Esophagus squamous epithelium (tissue), 5 donors: ENCODE measurements at places on chromosomes 2 and 18.

DNA sequence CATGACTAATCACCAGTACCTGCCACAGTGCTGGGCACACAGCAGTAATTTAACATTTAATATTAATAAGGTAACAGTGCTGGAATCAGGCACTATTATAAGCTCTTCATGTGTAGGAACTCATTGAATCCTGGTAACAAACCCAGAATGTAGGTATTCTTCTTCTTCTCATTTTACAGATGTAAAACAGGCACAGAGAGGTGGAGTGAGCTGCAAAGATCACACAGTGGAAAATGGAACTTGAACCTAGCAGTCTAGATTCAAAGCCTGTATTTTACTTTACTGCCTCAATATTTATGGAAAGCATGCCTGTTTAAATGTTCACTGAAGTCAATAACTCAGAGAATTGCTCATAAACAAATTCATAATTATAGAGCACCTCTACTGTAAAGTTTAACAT lies 3.7 kb upstream of the VAPA start:
- DNase-seq: no peak

DNA sequence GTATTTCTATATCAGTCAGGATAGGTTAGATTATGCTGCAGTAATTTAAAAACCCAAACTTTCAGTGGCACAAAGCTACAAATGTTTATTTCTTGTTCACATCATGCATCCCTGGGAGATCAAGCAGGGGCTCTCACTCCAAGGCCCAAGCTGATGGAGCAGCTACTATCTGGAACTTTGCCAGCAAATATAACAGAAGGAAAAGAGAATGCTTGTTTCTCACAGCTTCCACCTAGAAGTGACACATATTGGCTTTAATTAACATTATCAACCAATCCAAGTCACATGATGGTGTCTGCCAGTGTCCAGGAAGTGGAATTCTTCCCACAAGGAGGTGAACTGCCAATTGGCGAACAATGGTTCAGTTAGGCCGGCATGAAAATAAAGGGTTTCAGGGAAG lies 306.9 kb downstream of the BCL11A start:
- no peak for DNase-seq

GRCh38 chr2:178229927-178230326 lies 35.6 kb downstream of the OSBPL6 start:
- no peak for DNase-seq

- no peak for DNase-seq
Measured at GRCh38 chr18:49082714-49083688, 132.2 kb upstream of the SMAD7 start.

DNA sequence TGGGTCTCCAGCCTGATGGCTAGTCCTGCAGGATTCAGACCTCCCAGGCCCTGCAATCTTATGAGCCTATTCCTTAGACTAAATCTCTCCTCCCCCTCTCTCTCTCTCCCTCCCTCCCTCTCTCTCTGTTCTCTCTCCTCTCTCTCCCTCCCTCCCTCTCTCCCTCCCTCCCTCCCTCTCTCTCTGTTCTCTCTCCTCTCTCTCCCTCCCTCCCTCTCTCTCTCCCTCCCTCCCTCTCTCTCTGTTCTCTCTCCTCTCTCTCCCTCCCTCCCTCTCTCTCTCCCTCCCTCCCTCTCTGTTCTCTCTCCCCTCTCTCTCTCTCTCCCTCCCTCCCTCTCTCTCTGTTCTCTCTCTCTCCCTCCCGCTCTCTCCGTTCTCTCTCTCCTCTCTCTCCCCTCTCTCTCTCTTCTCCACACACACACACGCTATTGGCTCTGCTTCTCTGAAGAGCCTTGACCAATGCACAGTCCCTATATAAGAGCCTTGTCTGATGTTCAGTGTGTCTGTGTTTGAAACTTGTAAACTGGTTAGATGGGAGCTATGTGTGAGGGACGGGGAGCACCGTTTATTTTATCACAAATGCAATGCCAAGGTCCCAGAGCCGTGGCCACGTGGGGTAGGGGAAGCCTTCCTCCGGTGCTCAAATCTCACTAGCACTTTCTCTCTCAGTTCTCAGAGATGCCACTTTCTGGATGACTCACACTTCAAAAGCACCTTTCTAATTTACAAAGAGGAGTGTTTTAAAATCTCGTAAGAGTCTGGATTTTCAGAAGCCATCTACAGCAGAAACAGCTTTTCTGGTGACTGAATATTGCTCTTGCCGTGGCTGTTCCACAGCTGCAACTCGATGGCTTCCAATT lies 9.4 kb upstream of the PRLH start:
- DNase-seq: no peak

DNA sequence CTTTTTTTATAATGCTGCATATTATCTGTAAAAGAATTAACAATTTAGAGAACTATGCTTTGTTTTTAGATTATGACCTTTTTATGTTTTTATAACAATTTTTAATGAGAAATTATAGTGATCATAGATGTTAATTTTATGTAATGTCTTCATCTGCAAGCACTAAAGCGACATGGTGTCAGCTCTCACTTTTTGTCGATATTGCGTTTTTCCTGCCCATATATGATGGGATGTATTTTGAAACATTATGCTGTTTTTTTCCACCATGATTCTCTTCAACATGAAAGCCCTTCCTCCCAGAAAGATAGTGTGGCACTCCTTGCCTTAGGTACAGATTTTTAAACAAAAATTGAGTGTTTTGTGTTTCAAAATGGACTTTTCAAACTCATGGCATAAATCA lies 104.3 kb downstream of the KCNH7 start:
- DNase-seq: no peak

GRCh38 chr2:231228974-231229529 lies 30.6 kb downstream of the ARMC9 start:
- DNase-seq: no peak

DNA sequence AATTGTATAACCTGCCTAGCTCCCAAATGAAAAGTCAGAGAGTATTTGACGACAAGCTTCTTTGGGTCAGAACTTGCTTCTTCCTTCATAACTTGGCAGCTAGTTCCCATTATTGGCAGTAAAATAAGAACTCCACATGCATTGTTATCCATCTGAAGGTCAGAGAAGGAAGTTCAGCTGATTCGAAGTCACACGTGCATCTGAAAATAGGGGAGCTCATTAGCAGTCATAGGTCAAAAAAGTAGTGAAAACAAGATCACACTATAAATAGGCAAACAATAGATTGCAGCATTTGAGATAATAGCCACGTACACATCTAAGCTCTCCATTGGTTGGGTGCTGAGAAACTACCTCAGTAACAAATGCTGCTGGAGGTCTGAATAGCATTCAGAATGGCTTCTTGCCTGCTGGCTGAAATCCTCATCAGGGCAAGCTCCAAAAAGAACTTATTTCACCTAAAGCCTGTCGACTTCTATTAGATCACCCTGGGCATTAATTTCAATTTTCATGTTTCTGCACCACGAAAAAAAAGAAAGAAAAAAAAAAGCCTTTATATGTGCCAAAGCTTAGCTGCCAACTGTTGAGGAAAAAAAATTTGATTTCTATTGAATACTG lies 1492.9 kb upstream of the CELF4 start:
- no peak for DNase-seq

DNA sequence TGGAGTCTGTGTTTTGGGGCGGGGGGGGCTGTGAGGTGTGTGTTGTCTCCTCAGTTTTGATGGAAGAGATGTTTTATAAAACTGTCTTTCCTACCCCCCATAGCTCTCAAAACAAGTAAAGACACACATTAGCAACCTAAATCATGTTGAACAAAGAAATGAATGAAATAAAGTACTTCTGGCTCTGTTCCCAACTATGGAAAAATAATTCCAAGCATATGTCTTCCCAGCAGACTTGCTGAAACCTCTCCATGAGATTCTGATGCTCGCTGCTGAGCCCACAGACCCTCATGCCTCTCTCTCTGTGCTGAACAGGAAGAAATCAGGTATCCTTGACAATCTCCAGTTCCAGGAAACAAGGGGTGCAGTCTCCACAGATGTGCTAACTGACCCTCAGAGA lies 226.7 kb upstream of the KLHL29 start:
- no peak for DNase-seq

DNA sequence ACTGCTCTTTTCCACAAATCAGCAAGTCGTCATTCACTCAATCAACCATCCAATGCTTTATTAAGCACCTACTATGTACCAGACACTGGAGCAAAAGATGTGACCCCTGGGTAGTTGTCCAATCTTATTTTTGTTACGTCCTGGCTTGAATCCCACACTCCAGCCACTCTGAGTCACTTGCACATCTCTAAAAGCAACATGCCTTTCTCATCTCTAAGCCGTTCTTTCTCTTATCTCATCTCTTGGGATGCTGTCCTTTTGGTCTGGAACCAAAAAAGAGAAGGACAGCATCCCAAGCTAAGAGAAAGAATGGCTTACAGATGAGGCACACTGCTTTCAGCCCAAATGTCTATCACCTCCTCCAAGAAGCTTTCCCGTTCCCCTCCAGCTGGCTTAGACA lies 58.8 kb downstream of the RNF152 start:
- DNase-seq: no peak

GRCh38 chr18:70333316-70333715 lies 44.5 kb downstream of the SOCS6 start:
- no peak for DNase-seq

- no peak for DNase-seq
Measured at GRCh38 chr2:218081695-218082094, 12.6 kb downstream of the RUFY4 start.

DNA sequence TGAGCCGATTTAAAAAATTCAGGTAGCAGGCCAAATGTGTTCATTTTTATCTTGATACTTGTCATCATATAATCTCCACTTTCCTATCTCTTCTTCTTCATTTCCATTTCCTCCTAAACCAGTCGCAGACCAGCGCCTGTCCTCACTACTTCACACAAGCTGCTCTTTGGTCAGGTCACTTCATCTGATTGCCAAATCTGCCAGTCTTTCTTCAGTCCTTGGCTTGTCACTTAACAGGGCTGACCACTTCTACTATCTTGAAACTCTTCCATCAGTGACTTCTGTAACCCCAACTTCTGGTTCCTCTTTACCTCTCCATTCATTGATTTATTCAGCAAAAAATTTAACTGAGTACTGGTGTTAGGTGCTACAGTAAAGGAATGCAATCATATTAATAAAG lies 18.0 kb upstream of the SPRED2 start:
- no peak for DNase-seq

DNA sequence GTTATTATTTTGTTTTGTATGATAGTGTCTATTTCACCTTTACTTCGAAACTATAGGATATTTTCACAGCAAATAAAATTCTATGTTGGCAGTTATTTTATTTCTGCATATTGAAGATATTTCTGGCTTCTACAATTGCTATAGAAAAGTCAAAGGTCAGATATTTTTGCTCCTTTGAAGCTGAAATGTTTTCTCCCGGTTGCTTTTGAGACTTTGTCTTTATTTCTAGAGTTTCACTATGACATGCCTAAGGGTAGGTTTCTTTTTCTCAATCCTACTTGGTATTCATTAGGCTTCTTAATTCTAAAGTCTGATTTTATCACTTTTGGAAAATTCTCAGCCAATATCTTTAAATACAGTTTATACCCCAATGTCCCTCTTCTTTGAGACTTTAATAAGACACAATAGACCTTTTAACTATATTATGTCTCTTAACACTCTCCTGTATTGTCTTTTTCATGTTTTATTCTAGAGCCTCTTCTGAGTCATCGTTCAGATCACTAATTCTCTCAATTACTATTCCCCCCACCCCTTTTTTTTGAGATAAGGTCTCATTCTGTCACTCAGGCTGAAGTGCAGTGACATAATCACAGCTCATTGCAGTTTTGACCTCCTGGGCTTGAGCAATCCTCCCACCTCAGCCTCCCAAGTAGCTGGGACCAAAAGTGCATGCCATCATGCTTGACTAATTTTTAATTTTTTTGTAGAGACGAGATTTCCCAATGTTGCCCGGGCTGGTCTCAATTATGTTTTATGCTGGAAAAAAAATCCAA lies 50.5 kb downstream of the USP37 start:
- DNase-seq: no peak
